ENCODE measurements at places on chromosomes 16 and 17.

DNA sequence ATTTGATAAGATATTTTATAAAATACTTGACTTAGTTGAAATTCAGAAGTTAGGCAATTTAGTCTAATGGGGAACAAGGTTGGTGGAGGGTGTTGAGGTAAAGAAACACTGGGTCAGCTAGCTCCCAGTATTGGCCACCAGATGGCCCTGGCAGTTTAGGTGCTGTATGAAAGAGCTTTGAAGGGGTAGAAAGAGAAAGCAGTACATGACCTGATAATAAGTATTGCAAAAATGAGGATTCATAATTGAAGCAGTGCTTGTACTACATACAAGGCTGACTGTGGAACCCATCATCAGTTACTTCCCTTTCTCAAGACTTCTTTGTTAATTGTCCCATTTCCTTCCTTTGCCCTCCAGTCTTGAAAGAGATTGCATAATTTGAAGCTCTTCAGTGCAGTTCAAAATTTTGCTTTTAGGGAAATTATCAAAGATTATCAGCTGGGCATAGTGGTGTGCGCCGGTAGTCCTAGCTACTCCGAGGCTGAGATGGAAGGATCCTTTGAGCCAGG is 29.4 kb downstream of the TANC2 start:
- DNase-seq: peak; percentile 27

- DNase-seq: no peak
Observed at GRCh38 chr17:76675648-76676047, 32.1 kb upstream of the ST6GALNAC1 start.

GRCh38 chr17:60442271-60443173 is 20.2 kb downstream of the CHCT1 start:
- DNase-seq: no peak

DNA sequence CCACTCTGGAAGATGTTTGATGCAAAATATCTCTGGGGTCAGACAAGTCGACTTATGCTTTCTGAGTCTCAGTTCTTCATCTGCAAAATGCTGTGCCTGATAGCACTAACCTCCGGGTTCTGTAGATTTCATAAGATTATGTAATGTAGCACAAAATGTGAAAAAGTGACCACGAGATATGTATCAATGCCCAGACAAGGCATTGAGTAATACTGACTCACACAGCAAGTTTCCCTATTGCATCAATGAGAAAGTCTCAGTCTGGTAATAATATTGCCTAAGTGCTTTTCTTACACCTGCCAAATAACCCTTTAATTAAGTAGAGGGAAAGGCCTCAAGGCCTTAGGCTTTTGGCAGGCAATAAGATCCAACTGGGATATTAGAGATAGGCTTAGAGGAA is 41.4 kb upstream of the MMP2 start:
- no peak for DNase-seq

GRCh38 chr17:6286233-6286632 is 148.7 kb downstream of the AIPL1 start:
- DNase-seq: no peak

GRCh38 chr17:40525294-40525693 is 23.9 kb upstream of the TNS4 start:
- DNase-seq: no peak

DNA sequence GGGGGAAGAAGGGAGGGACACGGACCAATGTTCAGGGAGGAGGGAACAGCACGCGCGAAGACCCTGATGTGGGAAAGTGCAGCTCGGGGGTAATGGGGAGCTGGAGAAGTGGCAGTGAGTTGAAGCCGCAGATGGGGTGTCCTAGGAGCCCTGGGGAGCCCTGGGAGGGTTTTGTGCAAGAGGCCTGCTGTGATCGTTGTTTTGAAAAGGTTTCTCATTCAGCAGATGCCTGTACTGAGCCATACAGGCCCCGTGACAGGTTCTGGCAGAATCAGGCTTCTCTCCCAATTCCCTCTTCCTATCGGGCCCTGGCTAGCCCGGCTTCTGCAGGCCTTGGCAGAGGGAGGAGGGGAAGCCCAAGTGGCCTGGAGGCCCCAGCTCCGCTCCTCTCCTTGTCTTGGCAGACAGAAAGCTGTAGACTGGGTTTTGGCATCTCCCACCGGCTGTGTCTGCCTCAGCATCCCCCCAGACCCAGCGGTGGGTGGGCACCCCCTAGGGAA is 38.4 kb upstream of the EMP2 start:
- DNase-seq: no peak

GRCh38 chr17:68710035-68710780 is 109.0 kb upstream of the FAM20A start:
- no peak for DNase-seq

DNA sequence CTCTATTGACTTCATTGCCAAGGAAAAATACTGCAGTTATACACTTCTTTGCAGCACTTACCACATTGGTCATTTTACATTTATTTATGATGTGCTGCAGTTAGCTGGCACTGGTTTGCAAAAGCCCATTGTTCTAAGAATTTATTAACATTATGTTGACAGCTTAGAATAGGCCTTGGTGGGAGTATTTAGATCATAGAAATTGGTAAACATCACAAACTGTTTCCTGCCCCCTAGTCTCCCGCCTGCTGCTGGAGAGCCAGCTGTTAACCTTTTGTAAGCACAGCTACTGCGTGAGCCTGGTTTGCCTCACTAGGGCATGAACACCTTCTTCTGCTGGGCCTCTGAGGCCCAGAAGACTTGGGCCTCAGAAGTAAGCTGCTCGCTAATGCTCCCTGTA is 651.4 kb upstream of the GOT2 start:
- DNase-seq: no peak

GRCh38 chr16:58393138-58393504 is 850 bp downstream of the GINS3 start:
- DNase-seq: no peak

- no peak for DNase-seq
Observed at GRCh38 chr16:23293016-23293415, 9.1 kb upstream of the SCNN1B start.

DNA sequence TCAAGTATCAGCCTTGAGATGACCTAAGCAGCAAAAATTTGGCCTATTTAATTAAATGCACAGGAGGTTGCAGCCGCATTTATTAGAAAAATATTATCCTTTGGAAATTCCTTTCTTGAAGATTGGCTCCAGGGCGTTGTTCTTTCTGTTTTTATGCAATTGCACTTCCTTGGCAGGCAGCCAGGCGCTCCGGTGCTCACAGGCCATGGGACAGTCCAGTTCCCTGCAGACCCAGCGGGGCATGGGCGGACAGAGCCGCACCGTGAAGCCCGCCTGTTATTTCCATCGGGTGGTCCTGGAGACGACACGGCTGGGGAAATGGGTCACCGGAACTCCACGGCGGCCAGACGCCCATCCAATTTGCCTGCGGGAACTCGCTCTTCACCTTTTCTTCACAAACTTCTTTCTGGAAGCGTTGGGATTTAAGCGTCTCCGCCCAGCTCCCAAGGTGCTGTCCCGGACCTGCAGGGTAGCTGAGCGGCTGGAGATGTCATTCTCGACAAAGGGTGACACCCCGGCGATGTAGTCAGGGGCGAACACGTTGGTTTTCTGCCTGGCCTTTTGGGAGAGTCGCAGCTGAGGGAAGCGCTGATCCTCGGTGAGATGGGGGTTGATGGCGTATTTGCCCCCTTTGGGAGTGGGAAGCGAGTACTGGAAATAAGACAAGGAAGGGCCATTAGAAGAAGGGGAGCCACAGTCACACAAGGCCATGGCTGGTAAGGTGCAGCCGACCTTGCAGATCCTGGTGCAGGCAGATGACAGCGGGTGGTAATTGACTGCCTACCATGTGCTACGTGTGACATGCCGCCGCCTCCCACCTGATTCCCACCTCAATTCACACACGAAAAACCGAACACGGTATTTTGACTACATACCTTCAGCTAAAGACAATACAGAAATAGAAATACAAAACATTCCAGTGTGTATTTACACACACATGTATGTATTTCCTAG is 12.5 kb downstream of the NOB1 start:
- no peak for DNase-seq

- DNase-seq: no peak
Observed at GRCh38 chr17:1496869-1497268, 4.4 kb upstream of the MYO1C start.

GRCh38 chr17:37844977-37845293 is 79.3 kb upstream of the TBC1D3K start:
- DNase-seq: no peak

- DNase-seq: no peak
Observed at GRCh38 chr16:11262915-11263314, 6.2 kb downstream of the TNP2 start.

- DNase-seq: no peak
Observed at GRCh38 chr16:26724189-26724588, 342.5 kb upstream of the C16orf82 start.

DNA sequence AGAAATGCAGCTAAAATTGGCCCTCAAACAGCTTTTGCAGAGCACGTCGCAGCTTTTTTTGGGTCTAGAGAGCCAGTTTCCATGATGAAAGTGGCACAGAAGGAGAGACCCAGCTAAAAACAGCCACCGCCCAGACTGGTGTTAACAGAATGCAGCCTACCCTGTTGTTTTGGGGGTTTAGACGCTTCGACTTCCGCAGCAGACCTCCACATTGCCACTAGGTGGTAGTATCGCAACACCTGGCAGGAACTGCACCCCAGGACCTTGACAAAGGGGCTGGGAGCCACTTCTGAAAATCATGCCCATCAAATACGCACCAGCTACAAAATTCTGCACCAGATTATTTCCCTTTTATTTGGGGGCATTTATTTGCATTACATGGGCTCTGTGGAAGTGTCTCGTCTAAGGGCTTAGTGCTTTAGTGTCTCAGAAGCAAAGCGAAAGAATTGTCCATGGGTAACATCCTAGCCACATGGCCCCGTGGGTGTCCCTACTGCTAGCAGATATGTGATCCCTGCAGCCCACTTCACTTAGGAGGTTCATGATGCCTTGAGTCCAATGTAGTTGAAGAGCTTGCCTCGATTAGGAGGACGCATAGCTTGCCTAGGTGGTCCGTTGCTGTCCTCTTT is 167.1 kb downstream of the HAPSTR1 start:
- peak; percentile 46 for DNase-seq

DNA sequence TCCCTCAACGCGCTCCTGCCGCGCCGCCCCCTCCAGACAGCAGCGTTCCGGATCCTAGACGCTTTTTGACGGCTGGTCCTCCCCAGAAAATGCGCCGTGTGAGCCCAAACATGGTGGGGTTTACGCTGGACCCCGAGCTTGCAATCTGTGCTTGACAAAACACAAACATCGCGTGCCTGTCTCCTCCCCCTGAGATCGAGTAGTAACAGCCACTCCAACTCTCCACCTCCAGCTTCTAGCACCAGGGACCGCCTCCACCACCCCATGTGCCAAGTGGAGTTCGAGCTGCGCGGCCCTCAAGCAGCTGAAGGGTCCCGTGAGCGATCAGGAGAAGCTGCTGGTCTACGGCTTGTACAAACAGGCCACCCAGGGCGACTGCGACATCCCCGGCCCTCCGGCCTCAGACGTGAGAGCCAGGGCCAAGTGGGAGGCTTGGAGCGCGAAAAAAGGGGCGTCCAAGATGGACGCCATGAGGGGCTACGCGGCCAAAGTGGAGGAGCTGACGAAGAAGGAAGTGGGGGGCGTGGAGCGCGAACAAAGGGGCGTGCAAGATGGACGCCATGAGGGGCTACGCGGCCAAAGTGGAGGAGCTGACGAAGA is 656 bp upstream of the GEMIN4 start:
- no peak for DNase-seq

- DNase-seq: no peak
Observed at GRCh38 chr16:68344252-68344651, 33.4 kb downstream of the PRMT7 start.

- DNase-seq: peak; percentile 77
Observed at GRCh38 chr17:20992987-20993862, 49.6 kb downstream of the USP22 start.

GRCh38 chr16:72905581-72905980 is 142.3 kb downstream of the ZFHX3 start:
- no peak for DNase-seq

GRCh38 chr16:66996324-66996982 is 8.1 kb downstream of the CES4A start:
- DNase-seq: no peak

DNA sequence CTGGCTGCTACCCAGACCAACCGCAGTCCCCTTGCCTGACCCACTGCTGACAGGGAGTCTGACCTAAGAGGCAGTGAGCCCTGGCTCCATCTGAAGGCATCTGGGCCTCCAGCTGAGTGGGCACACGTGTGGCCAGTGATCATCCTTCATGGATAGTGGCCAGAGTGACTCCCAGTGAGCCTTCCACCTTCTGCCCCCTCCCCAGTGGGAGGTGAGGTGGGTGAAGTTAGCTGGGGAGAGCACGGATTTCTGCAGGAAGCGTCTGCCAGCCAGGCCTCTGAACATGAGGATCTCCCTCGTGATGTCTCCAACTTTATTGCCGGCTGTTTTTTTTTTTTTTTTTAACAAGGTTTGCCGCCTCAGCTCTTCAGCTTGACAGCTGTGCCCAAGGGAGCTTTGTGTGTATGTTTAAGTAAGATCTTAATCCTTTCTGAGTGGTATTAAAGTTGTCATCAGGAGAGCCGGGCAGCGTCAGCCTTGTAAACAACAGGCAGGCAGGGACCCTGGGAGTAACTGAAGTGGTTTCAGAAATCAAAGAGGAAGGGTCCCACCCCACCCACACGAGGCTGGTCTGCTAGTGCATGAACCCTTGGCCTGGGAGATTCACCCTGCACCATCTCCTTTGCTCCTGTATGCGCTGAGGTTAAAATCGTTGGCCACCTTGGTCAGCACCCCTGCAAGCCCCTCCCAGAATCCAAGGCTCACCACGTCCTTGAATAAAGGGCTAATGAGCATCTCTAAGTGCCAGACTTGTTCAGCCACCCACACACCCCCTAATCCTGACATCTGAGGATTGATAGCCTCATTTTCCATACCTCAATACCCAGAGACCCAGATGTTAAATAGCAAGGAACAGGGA is 33.3 kb downstream of the RHBDL3 start:
- DNase-seq: no peak

- no peak for DNase-seq
Observed at GRCh38 chr17:49498029-49498615, 3.0 kb downstream of the NGFR start.

DNA sequence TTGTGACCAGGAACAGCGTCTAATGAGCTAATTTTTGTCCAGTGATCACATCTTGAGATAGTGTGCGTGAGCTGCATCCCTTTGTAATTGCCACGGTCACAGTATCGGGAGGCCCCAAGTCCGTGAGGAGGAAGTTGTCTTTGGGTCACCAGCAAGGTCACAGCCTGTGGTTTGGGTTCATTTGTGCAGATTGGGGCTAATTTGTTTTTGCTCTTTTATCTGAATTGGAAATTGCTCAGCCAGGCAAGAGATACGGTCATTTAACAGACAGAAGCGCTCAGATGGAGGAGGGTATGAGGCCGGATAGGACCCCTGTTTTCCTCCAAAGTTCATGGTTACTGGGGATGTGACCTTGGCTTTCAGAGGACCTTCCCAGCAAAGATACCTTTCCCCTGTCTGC is 174.1 kb downstream of the SNX29 start:
- no peak for DNase-seq

GRCh38 chr16:73565263-73565662 is 517.3 kb upstream of the ZFHX3 start:
- no peak for DNase-seq

DNA sequence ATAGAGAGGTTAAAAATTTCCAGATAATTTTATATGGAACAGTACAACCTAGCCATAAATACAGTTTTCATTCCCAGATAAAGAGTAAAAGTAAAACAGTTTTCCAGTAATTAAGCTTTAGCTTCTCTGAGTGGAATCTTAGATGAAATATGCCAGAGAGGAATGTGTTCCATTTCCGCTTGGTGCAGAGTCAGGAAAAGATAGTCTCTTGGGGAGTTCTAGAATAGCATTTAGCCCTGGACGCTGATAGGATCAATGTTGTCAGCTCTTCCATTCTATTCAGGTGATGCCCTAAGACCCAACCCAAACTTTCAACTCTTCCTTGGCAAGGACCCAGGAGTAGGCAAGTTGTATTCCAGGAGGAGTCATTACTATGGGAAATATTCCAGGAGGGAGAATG is 30.9 kb upstream of the ABCA3 start:
- no peak for DNase-seq

All from activated naive CD4-positive, alpha-beta T cell treated with anti-CD3 and anti-CD28 coated beads, Interleukin-2, amount 10 ng/mL, durations not matched to agents 7 days and 5 days (primary cell).